ENCODE measurements at places on chromosomes 6 and 20.

DNA sequence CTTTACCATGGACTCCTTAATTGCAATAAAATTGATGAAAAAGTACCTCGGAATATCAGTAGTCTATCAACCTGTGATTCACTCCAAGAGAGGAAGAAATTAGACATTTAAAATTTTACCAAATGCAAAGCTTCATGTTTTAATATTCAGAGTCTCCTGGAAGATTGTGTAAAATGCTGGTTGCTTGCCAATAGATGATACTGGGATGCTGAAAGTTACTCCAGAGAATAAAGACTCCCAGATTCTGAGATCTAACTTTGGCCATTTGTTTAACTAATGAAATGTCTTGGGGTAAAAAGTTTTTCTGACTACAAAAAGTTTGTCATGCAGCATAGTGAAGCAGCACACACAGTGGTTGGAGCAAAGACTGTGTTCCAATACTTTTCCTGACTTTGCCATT, 176.7 kb upstream of the RSPO3 start:
- no peak for DNase-seq

GRCh38 chr6:21713481-21713880, 119.9 kb downstream of the SOX4 start:
- DNase-seq: no peak

DNA sequence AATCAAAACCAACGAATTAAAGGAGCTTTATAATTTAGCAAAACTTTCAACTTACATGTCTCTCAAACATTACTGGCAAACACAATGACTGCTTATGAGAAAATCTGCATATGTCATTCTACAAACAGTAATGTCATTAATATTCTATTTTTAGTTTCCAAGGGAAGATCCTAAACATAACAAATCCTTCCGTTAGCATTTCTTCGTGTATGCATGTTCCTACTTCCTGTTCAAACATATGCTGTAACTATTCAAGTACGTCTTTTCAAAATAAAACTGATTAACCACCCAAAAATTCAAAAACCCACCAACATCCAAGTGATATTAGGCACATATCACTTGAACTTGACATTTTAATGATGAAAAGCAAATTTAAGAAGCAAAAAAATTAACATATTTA, 131.3 kb downstream of the HACE1 start:
- no peak for DNase-seq

GRCh38 chr6:54958446-54958845, 111.9 kb downstream of the FAM83B start:
- DNase-seq: no peak

DNA sequence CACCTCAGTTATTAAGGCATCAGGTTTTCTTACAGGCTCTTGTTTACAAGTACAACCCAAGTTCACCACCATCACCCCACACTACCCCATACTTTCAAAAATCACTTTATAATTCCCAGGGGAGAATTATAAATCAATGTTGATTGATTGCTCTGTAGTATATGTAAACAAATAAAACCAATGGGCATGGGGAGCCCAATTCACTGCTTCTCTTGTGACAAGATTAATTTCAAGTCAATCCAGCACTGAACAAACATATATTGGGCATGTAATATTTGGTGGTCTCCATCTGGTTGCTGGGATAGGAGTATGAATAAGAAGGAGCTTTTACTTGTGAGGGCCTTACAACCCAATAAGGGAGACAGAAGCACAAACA, 95.8 kb downstream of the CLVS2 start:
- no peak for DNase-seq

DNA sequence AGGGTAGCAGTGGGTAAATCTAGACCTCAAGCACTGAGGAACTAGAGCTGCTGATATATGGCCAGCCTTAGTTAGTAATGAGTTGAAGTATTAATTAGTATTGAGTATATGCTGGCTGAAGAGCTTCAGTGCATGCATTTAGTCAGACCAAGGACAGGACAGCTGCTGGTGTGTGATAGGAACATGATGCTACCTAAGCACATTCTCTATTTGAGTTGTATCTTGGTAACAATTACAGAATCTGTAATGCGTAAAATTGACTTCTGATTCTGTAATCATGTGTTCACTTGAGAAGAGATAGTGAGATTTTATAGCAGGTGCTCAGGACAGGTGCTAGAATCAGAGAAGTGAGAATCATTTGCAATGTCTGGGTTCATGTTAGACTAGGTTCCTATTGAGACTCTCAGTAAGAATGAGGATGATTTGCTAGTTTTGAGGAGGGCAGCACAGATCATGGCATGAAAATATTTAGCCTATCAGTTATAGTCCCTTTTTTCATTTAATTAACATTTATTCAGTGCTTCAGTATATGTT, 369.4 kb upstream of the HS3ST5 start:
- DNase-seq: no peak

- no peak for DNase-seq
Observed at GRCh38 chr6:35955071-35955470, 34.2 kb upstream of the SRPK1 start.

DNA sequence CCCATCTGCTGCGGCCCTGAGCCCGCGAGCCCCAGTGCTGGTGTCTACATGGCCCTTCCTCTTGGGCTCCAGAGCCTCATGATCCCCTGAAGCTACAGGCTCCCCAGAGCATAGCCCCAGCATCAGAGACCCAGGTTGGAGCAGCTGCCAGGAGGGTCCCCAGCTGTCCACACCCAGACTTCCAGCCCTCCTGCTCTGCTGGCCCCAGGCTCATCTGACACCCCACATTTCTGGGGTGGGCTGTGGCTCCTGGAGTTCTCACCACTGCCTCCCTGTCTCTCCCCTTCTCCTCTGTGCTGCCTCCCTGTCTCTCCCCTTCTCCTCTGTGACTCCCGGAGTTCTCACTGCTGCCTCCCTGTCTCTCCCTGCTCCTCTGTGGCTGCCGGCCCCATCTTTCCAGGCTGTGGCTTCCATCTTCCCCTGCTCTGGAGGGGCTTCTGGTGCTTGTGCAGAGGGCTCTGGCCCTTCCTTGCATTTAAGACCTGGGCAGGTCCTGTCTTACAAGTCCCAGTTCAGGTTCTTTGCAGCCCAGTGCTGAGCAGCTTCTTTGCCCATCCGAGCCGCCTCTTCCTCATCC, 108.1 kb downstream of the ERMARD start:
- no peak for DNase-seq

DNA sequence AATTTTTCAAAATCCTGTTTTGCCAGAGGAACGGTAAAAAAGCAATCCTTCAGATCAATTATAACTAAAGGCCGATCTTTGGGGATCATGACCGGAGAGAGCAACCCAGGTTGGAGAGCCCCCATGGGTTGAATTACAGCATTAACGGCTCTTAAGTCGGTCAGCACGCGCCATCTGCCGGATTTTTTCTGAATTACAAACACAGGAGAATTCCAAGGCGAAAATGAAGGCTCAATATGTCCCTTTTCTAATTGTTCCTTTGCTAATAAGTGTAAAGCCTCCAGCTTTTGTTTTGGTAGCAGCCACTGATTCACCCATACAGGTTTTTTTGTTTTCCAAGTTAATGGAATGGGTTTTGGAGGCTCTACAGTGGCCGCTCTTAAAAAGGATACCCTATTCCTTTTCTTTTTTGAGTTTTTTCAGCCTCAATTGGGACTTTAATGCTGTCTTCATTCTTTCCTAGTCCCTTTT, 16.9 kb upstream of the PTCRA start:
- DNase-seq: peak; percentile 36

DNA sequence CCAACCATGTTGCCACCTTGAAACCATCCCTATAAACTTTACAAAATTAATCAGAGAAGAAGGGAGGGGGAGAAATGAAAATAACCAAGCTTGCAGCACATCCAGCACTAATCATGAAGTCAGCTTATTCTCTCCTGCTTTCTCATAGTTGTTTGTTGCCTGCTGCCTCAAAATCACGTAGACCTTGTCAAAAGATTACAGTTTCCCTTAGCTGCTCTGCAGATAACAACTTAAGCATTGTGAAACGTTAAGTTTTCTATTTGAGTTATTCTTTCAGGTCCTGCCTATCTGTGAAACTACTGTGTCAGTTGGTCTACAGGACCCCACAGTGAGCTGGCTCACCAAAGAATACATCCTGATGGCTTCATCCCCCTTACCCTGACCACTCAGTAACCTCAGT, 32.9 kb downstream of the SLC17A4 start:
- no peak for DNase-seq

DNA sequence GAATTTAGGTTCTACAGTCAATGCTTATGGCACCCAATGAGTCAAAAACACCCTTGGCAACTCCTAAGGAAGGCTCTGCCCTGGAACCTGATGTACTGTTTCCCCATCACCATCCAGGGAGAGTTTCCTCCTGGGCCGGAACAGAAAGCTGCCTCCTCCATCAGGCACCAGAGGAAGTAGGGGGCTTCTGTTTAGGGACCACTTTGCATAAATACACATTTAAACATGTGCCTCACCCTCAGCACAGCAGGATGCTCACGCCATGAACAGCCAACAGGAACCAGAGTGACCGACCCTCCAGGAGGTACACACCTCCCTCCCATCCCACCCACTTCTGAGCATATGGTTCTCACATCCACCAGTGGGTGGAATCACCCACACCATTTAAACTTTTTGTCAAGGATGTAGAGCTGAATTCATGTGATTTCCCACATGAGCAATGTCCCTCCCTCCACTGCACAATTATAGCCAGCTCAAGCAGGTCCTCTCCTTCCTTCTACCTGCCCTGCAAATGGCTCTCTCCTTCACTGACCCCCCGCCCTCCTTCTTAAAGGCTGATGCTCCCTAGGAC, 14.8 kb downstream of the DDRGK1 start:
- no peak for DNase-seq

GRCh38 chr20:47999166-47999565, 213.9 kb upstream of the SULF2 start:
- DNase-seq: no peak

DNA sequence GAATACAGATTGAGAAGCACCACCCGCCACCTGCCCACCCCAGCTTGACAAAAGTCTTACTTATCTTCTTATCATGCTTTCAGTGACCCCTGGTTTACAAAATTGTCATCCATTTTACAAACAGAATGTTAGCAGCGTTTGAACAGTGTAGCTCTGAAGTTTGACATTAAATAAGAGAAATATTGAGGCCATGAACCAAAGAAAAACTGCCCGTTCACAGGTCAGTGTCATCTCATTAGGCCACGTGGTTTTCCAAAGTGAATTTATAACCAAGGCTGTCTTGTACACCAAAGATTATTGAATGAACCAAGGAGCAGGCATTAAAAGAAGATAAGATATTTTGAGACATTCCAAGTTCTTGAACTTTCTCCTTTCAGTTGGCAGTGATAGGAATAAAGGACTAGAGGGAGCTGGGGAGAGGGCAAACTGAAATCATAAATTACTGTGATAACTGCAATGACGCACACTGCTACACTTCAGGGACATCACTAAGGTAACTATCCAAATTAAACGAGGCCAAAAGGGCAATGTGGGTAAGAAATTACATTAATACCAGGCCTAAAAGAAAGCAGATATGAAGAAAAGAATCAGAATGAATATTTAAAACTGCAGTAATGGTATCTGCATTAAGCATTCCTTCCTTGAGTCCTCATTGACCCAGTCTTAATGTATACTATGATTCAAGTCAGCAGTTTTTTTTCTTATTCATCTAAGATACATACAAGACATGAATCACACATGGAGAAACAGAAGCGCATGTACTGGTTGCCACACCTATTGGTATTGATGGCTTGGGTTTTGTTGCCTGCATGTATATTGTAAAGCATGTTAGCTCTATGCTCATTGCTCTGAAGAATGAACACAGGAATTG, 159.8 kb upstream of the ARG1 start:
- no peak for DNase-seq

GRCh38 chr6:142570221-142570671, 268.4 kb downstream of the ADGRG6 start:
- no peak for DNase-seq

- DNase-seq: no peak
Observed at GRCh38 chr20:51001430-51002265, 21.3 kb downstream of the KCNG1 start.

- DNase-seq: no peak
Observed at GRCh38 chr6:120584111-120584760, 750.0 kb downstream of the TBC1D32 start.

DNA sequence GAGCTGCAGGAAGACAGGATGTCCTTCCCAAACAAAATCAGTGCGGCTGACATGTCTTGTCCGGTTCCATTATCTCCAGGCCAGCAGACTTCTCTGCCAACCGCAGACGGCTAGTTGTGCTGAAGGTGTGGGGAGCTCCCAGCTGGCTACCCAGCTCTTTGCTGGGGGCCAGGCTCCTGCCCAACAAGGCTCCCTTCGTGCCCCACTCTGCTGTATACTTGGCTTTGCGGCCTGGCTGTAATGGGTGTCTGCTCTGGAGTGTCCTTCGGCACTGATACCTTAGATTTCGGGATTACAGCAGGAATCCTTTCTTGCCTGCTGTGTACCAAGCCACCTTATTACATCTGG, 48.7 kb upstream of the IRF4 start:
- no peak for DNase-seq

GRCh38 chr20:17972121-17972520, 3.3 kb downstream of the MGME1 start:
- DNase-seq: no peak

DNA sequence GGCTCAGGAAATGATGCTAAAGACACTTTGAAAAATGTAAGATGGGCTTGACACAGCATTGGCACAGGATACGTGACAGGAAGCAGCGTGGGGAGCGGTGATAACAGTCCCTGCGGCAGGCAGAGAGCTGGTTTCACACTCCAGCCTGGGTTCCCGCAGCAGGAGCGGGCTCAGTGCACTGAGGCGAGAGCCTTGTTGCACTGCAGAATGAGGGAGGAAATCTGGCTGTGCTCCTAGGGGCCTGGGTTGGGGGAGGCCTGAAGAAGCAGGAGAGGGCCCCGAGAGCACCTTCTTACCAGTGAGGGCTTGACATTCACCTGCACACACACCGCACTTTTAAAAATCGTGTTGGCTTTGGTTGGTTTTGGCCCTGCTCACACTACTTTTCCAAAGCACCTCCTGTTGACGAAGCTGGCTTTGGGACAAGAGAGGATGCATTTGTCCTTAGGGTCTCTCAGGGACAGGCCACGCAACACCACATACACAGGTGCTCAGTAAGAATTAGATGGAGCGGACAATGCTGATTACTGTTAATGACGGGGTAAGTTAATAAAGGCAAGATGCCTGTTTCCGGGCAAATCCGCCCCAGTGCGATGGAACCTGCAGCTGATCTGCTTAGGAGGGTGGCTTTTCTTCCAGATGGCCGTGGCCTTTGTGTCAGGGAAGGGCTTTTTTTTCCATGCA, 49.4 kb upstream of the ARMC2 start:
- peak; percentile 10 for DNase-seq

DNA sequence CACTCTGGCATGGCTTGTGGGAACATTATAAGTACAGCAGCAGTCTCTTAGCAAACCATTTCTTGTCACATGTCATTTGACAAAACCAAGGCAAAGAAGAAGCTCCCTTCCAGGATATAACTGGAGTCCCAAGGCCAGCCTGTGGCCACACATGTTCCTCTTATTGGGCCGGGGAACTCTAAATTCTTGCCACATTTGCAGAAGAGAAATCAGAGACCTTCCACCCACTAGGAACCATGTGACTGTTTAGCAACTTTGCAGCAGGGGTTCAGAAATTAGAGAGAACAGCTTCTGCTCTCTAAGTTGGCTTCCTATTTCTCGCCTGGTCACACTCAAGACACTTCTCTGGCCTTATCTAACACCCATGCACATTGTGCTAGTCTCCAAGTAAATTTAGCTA, 20.4 kb upstream of the MEP1A start:
- DNase-seq: no peak

GRCh38 chr6:293193-294174, 1.2 kb downstream of the DUSP22 start:
- no peak for DNase-seq

- no peak for DNase-seq
Observed at GRCh38 chr6:42300701-42301100, 83.0 kb upstream of the MRPS10 start.
